ENCODE measurements at places on chromosomes 16 and 17.

GRCh38 chr17:20202141-20202621 is 193.0 kb downstream of the SPECC1 start:
- no peak for DNase-seq

DNA sequence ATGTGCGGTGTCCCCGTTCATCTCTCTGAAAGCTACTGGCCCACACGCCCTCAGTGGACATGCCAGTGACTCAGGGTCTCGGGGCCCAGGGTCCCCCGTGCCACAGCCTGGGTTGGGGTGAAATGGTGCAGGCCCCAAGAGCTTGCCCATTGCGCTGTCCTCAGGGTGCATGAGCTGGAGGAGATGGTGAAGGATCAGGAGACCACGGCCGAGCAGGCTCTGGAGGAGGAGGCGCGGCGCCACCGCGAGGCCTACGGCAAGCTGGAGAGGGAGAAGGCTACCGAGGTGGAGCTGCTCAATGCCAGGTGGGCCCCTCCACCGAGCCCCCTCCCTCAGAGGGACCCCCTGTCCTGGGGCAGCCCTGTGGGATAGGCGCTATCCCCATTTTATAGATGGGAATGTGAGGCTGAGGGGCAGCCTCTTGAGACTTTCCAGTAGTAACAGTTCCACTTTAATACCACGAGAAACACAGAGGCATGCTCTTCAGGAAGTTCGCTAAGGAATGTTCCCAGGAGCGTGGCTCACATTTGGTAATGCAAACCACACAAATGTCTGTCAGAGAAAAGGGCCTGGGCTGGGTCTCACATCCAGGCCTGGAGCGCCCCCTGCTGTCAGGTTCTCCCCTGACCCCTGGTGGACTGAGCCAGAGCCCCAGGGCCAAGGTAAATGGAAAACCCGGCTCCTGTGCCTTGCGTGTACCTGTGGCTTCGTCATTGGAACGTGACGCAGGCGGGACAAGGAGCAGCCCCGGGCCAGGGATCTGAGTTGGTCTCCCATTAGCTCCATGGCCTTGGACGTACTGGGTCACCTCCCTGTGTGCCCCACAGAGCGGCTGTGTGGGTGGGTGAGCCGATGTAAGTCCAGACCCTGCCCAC is 133.7 kb downstream of the RAB11FIP4 start:
- DNase-seq: no peak

GRCh38 chr17:41676058-41676419 is 12.6 kb upstream of the EIF1 start:
- DNase-seq: no peak

- no peak for DNase-seq
These were observed 12.6 kb downstream of the UTS2R start for GRCh38 chr17:82384051-82384729.

GRCh38 chr17:75991396-75991795 is 9.3 kb upstream of the CDK3 start:
- no peak for DNase-seq

DNA sequence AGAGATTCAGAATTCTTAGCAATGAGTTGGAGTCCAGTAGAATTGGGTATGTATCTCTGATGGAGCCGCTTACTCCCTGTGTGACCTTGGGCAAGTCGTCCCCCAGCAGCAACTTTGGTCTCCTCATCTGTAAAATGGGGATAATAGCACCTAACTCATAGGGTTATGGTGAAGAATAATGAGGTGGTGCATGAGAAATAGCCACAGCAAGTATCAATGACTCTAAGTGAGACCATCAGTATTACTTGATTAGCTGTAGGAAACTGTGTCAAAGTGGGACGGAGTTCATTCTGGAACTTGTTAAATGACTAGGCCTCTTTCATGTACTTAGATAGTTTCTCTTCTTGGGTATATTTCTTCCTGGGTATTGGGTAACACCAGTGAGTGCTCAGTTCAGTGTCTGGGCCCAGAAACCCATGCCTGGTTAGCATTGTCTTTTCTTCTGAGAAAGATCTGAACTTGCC is 6.4 kb downstream of the PRKCB start:
- DNase-seq: no peak

DNA sequence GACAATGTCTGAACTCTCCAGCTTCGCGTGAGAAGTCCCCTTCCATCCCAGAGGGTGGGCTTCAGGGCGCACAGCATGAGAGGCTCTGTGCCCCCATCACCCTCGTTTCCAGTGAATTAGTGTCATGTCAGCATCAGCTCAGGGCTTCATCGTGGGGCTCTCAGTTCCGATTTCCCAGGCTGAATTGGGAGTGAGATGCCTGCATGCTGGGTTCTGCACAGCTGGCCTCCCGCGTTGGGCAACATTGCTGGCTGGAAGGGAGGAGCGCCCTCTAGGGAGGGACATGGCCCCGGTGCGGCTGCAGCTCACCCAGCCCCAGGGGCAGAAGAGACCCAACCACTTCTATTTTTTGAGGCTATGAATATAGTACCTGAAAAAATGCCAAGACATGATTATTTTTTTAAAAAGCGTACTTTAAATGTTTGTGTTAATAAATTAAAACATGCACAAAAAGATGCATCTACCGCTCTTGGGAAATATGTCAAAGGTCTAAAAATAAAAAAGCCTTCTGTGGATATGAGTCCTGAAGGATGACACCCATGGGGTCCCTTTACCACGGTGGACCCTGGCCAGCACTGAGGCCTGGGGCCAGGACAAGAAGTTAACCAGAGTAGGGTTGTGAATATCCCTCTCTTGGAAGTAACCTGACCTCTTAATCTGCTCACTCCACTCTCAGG is 10.5 kb upstream of the ITGAD start:
- no peak for DNase-seq

GRCh38 chr17:79947351-79948031 is 88.2 kb downstream of the TBC1D16 start:
- DNase-seq: no peak

DNA sequence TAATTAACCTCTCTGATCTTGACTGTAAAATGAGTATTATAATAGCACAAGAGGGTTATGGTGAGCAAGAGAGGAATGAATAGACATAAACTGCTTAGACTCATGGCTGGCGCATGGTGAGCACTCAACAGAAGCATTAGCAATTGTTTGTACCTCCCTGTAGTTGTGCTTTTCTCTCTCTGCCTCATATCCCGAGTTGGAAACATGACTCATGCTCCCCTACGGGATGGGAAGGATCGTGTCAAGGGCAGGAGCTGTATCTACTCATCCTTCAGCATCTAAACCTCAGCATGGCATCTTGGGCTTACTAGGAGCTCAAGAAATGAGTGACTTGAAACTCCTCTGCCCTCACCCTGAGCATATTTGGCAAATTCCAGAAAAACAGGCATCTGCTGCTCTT is 299.6 kb downstream of the MAP2K4 start:
- DNase-seq: no peak
